Epithelial cell of umbilical artery (primary cell): ENCODE measurements at places on chromosomes 1 and 21. TPM values are rescaled to one million over a fixed set of nuclear protein-coding genes. Genes with fewer than 3 reads are reported as not detected.

The PLA2G5 gene
- 0.32 and 0.46 TPM in 2 replicates for total RNA-seq

The RUNX3 gene
- total RNA-seq = not detected in 2 replicates

The PDC gene
- not detected in 2 replicates for total RNA-seq

The PTGER3 gene
- total RNA-seq = under 0.01 and 0.32 TPM in 2 replicates

The OPTC gene
- not detected in 2 replicates for total RNA-seq

The IFNGR2 gene
- 48.4 and 49.1 TPM in 2 replicates for total RNA-seq

The DIO1 gene
- total RNA-seq = not detected in 2 replicates

The DISC1 gene
- total RNA-seq = 7.8 and 13.1 TPM in 2 replicates

The LCE6A gene
- not detected in 2 replicates for total RNA-seq

The FCN3 gene
- total RNA-seq = under 0.01 TPM in 1 of 2 replicates, not detected in the other

The B3GALT2 gene
- not detected in 2 replicates for total RNA-seq

The NES gene
- 154 and 164 TPM in 2 replicates for total RNA-seq

The TRIM17 gene
- not detected in 2 replicates for total RNA-seq

The KCNE2 gene
- not detected in 2 replicates for total RNA-seq

The SLAMF6 gene
- not detected in 2 replicates for total RNA-seq

The HTR6 gene
- not detected in 2 replicates for total RNA-seq

The ARTN gene
- total RNA-seq = 0.15 and 0.32 TPM in 2 replicates

The PTPN7 gene
- total RNA-seq = 0.30 and 3.2 TPM in 2 replicates

The CTSE gene
- total RNA-seq = not detected in 2 replicates

The AADACL4 gene
- not detected in 2 replicates for total RNA-seq

The MTF1 gene
- 1.9 and 2.1 TPM in 2 replicates for total RNA-seq

The PADI3 gene
- total RNA-seq = not detected in 2 replicates

The STRIP1 gene
- total RNA-seq = 37.0 and 61.6 TPM in 2 replicates

The GLIS1 gene
- not detected in 2 replicates for total RNA-seq

The OR10J1 gene
- total RNA-seq = not detected in 2 replicates

The LCE1D gene
- total RNA-seq = not detected in 2 replicates

The FCRL2 gene
- total RNA-seq = not detected in 2 replicates

The BCL2L15 gene
- under 0.01 and 1.6 TPM in 2 replicates for total RNA-seq

The IL10 gene
- total RNA-seq = not detected in 2 replicates

The SYT2 gene
- total RNA-seq = not detected in 2 replicates

The BARHL2 gene
- total RNA-seq = not detected in 2 replicates

The TEDDM1 gene
- not detected in 2 replicates for total RNA-seq

The TMEM82 gene
- not detected in 2 replicates for total RNA-seq

The LORICRIN gene
- not detected in 2 replicates for total RNA-seq

The VCAM1 gene
- total RNA-seq = 14.3 and 47.1 TPM in 2 replicates
